Endodermal cell (in vitro differentiated cells): ENCODE measurements at places on chromosomes 16 and 17. TPM values are rescaled to one million over a fixed set of nuclear protein-coding genes. Genes with fewer than 3 reads are reported as not detected.

The TAF1C gene
- total RNA-seq: 78.4 and 99.8 TPM in 2 replicates

The BIRC5 gene
- total RNA-seq: 57.6 and 59.7 TPM in 2 replicates

The KRT32 gene
- total RNA-seq: not detected in 3 replicates

The HEATR9 gene
- not detected in 3 replicates for total RNA-seq

The TOP2A gene
- 173 TPM in 2 replicates for total RNA-seq

The SPATA2L gene
- total RNA-seq: 19.8 to 28.8 TPM (median 26.4 TPM) in 3 replicates

The ABI3 gene
- 0.21 to 0.63 TPM (median 0.58 TPM) in 3 replicates for total RNA-seq

The PRKCB gene
- total RNA-seq: 0.38 to 1.7 TPM (median 0.76 TPM) in 3 replicates

The IL21R gene
- not detected in 3 replicates for total RNA-seq
